ENCODE measurements at places on chromosomes 7 and 10.

DNA sequence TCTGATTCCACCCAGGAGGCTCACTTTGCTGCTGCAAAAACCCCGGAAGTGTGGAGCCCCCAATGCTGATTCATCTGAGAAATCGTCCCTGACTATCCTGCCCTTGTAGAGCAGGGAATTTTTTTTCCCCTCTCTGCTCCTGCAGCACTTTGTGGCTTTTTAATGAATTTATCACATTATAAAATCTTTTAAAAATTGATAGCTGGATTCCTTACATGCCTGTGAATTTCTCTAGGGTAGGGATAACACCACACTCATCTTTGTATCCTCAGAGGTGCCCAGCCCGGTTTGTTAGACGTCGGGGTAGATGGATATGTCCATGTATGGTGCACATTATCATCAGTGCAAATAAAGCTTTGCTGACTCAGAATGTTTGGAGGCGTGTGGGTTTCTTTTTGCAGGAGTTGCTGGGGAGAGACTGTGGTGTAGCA lies 185.7 kb downstream of the STK31 start:
- no peak for DNase-seq

GRCh38 chr7:78953726-78954363 lies 499.6 kb downstream of the MAGI2 start:
- no peak for DNase-seq

- DNase-seq = no peak
Measured at GRCh38 chr10:98168766-98169165, 34.3 kb downstream of the R3HCC1L start.

DNA sequence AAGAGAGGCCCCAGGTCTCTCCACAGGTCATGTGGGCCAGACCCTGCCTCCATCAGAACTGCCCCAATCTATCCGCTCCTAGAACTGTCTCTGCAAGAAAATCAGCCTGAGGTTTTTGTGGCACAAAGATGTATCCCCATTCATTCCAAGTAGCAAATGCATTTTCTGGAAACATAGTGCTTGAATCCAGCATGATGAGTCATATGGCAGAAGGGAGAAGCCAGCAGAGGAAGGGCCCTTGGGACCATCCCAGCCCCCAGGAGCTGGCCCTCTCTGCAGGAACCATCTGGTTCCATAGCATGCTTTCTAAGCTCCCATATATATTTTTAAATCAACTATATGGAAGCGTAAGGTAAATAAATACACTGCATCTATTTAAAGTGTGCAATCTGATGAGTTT lies 563.2 kb downstream of the GALNT17 start:
- no peak for DNase-seq

DNA sequence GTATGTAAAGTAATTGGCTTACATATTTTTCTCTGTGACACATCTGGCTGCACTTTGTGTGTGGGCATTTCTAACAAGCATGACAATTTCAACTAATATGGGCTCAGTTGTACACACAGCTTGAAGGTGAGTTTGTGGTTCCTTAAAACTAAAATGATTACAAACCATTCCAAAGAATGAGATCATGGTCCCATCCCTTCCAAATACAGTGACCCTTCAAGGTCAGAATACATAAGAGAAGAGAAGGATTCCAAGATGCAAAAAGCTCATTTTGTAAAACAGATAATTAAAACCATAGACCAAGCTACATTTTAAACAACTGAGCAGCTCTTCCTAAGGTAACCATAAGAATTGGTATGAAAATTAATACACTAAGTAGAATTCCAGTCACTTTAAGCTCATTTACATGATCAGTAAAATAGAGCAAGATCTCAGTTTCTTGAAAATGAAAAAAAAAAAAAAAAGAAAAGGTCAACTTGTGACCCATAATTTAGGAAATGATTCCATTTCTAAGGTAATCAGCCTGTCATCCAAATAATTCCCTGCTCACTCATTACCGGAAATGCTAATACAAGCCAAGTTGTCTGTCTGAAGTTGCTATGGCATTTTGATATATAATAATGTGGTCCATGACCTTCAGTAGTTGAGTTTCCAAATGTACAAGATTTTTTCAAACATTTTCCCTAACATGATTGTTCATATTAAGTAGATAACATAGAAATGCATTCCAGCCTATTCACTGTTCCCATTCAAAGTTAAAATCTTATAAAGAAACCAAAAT lies 688.5 kb downstream of the PARD3 start:
- DNase-seq = no peak

GRCh38 chr10:81027223-81027622 lies 489.5 kb downstream of the SH2D4B start:
- no peak for DNase-seq
